ACHN (cell line): ENCODE measurements at places on chromosomes 5 and 9.

GRCh38 chr9:132877824-132878694, at the start of gene AK8:
AK8 (minus strand) TSS chr9:132878284; CDS start chr9:132878255, 29 bp downstream.
- peak; percentile 75 for DNase-seq

GRCh38 chr5:132639706-132640130, 18.3 kb upstream of the IL13 start:
- no peak for DNase-seq

- no peak for DNase-seq
Observed at GRCh38 chr9:121464968-121465367, 34.7 kb downstream of the GGTA1 start.

GRCh38 chr9:116687074-116687753, at the start of gene TRIM32:
TRIM32 (plus strand) TSS chr9:116687305; CDS start chr9:116697743, 10,438 bp downstream.
- DNase-seq, result peak; percentile 88

DNA sequence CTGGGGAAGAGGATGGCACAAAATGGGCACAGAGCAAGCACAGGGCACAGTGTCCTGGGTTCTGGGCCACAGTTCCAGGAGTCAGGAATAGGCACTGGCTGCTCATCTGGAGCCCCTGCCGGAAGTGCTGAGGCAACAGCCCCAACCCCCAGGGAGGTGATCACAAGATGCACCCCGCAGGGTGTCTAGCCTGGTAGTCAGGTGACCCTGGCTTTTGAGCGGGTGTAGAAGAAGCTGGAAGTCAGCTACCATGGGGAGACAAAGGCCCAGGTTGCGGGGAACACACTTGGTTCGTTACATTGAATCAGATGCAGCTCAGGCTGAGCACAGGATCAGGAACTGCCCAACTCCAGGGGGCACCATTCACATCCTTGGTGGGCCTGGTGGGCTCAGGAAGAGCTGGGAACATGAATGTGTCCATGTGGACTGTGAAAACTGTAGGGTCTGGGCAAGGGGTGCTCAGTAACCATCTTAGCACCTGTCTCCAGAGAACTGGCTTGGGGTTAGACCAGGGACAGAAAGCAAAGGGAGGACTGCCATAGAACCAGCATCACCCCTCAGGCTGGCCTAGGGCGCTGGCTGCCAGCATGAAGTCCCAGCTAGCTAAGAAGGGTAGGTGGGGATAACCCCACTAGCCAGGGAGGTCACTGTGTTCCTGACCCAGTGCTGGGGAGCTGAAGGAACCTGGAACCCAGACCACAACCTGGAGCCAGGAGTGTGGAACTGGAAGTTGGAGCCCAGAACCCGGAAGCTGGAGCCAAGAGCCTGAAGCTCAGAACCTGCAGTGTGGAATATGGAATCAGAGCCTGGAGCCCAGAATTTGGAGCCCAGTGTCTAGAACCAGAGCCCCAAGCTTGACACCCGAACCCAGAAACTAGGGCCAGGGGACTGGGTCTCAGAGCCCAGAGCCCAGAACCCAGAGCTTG, 6.1 kb upstream of the SLC34A1 start:
- no peak for DNase-seq

- DNase-seq, result no peak
Observed at GRCh38 chr9:75101004-75101588, 12.8 kb downstream of the OSTF1 start.

GRCh38 chr5:133052317-133053175, 733 bp downstream of the HSPA4 start:
- peak; percentile 58 for DNase-seq

GRCh38 chr5:108862211-108862610, 114.5 kb downstream of the FER start:
- DNase-seq, result no peak

GRCh38 chr5:153991168-153991567, 47.5 kb downstream of the FAM114A2 start:
- no peak for DNase-seq

DNA sequence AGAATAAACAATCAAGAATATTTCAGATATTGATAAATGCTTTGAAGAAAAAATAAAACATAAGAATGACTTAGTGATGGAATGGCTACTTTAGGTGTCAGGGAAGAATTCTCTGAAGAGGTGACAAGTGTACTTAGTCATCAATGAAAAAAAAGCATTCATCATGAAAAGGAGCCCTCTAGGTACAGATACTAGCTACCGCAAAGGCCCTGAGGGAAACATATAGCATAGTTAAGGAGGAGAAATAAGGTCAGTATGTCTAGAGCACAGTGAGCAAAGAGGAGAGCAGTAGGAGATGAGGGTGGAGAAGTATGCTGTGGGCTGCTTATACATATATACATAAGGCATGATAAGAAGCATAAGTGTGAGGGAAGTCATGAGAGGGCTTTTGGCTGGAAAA, 41.8 kb downstream of the CSF2 start:
- DNase-seq, result no peak

DNA sequence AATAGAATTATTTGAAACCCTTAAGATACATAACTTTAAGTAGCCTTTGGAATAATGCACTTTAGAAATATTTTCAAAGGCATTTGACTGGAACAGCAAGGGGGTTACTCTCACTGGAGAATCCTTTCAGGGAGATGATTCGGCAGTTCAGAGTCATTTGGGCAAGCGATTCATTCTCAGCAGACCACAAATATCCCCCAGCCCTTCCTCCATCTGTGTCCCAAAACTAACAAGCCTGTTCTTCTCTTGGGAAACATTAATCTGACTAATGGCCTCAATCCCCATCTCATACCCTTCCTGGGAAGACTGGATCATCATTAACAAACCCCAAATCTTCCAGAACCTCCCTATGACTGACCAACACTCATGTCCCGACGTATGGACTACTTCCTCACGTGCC, 65.8 kb upstream of the S1PR3 start:
- no peak for DNase-seq

GRCh38 chr5:15135661-15136060, 264.1 kb upstream of the ANKH start:
- DNase-seq, result no peak

DNA sequence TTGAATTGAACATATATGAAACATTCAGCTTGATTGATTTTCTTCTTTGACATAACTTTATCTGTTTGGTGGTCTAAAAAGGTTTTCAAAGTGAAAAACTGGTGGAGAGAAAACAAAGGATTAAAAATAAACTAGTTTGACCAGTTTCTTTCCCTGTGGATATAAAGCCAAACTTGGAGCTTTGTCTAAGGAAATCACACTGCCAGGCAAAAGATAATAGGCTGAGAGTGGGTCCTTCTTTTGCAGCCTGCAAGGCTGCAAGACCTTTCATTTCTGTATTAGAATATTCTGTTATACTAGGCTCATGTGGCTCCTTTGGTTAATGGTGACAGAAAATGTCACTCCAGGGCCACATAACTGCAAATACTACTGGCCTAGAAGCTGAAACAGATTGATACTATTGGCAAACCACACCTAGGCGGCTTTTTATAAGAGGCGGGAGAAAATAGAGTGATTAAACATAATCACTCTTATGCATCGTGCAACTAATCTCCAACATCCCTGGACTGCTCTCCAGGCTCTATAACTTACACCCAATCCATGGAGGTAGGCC, 129.1 kb upstream of the ZNF462 start:
- no peak for DNase-seq

- DNase-seq, result no peak
Observed at GRCh38 chr5:172166030-172166826, 21.8 kb downstream of the STK10 start.

- no peak for DNase-seq
Observed at GRCh38 chr5:31049461-31049860, 144.0 kb upstream of the CDH6 start.

DNA sequence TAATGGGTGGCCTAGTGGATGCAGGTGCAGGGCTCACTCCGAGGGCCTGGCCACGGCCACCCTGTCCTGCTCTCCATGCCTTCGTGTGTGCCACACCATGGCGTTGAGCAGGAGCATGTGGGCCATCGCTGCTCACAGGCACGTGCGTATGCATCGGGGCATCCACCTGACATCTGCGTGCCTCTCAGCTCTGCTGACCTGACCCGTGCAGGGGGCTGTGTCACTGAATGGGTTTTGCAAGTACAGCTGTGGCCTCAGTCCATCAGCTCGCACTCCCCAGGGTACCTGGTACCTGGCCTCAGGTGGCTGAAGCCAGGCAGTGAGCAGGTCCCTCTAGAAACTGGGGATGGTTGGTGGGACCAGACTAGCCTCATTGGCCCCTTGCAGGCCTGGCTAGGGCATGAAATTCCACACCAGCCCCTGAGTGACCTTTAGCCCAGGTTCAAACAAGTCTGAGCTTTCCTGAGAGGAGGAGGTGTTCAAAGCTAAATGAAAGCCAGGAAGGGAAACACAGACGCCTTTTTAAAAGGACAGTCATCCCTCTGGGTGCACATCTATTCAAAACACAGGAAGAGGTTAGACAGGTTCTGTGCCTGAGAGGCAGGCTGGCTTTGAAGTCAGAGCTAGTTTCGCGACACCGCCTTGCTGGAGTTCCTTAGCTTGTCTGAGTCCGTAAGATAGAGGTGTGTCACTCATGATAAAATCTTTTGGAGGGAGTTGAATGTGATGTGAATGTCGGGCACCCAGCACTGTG, 74.0 kb downstream of the MACROH2A1 start:
- no peak for DNase-seq

DNA sequence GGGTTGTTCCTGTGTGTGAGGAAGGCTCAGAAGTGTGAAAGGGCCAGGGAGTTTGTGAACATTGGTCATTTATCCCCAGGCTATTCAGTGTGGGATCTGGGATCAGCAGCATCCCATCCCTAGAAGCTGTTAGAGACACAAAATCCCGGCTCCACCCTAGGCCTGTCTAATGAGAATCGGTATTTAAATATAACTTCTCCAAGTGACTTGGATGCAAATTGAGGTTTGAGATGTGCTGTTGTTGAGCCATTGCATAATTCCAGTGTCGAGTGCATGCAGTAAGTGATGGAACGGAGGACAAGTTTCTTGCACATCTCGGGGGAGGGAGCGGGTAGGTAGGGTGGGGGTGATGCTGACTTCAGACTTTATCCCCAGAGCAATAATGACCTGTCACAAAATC, 138.3 kb downstream of the FBXL7 start:
- DNase-seq, result no peak

DNA sequence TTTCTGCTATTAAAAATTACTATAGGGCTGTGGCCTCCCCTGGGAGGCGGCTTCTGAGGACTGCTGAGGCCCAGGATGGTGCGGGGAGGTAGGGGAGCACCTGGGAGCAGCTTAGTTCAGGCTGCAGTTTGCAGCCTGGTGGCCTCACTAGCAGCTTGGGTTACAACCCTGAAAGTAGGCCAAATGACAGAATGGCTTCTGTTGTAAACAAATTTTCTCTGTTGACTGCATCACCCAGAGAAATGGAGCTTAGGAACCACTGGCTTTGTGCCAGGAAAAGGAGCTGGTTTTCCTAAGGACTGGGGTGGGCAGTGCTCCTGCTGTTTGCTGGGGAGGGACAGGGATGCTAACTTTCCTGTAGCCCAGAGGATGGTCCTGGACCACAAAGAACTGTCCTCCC, 130.3 kb downstream of the ENTREP1 start:
- DNase-seq, result no peak

DNA sequence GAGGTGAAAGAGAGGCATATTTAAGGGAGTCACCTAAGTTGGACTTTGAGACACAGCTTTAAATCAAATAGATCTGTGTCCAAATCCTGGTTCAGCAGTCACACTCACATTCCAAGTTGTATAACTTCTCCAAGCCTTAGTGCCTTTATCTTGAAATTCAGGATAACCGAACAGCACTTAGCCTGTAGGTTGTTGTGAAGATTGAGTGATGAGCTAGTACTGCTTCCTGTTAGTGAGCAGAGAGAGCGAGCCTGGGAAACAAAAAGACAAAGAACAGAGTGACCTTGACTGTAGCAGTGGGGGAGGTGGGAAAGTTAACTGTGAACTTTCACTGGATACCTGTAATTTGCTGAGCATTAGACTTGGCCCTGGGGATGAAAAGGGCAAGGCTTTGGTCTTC, 22.4 kb downstream of the MAML1 start:
- no peak for DNase-seq

DNA sequence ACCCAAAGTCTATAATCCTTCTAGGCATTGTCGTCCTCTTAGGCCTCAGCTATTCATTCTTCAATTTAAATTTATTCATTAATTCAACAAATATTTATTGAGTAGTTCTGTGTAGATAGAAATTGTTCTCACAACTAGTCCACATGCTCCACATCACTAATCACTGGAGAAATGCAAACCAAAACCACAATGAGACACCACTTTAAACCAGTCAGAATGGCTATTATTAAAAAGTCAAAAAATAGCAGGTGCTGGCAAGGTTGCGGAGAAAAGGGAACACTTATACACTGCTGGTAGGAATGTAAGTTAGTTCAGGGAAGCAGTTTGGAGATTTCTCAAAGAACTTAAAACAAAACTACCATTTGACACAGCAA, 51.1 kb upstream of the TNFSF15 start:
- DNase-seq, result no peak

DNA sequence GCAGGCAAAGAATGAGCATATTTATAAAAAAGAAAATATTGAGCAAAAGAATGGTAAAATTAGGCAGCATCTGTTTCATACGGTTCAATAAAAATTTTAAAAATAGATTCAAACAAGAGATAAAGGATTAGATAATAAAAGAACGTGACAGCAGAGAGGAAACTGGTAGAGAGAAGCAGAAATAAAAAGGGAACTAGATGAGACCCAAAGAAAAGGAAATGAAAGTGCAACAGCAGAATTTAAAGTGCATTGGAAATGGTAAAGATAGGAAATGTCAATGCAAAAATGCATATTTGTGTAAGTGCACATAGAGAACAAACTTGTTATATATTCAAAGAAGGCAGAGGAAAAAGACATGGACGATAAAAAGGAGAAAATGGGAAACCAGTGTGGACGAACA, 70.2 kb downstream of the SUSD1 start:
- no peak for DNase-seq

DNA sequence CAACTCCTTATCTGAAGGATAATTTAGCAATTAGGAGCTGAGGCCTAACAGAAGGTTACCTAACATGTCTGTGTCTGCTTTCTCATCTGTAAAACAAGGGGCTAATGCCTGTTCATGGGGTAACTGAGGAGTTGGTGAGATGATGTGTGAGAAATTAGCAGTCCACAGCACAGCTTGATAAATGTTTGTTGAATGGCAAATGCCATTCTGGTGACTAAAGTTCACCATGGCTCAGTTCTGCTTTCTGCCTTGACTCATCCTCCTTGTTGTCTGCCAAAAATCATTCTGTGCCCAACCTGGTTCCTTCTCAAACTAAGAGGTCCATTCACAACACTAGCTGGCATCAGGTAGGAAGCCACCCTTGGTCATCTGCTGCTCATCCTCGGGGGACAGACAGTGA, 552.0 kb upstream of the KLF4 start:
- DNase-seq, result peak; percentile 72

DNA sequence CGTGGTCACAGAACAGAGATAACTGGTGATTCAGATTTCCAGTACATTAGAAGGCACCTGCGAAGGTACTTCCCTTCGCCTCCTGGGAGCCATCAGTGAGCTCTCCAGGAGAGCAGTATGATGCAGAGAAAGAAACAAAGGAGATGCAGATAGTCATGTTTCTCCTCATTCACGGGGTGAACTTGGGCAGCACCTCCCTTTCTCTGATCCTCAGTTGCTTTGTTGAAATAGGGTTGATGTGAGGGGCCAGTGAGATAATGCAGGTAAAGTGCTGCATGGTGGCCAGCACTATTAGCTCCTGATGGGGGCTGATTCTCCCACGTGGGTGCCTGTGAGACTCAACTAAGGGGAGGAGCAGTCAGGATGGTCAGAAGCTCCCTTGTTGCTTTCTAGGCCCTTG, 46.6 kb upstream of the ZNF169 start:
- no peak for DNase-seq

- DNase-seq, result no peak
Observed at GRCh38 chr9:36161187-36161586, 8.0 kb upstream of the CCIN start.
